ENCODE measurements at places on chromosomes 4 and X. TPM values are rescaled to one million over a fixed set of nuclear protein-coding genes. Genes with fewer than 3 reads are reported as not detected.

DNA sequence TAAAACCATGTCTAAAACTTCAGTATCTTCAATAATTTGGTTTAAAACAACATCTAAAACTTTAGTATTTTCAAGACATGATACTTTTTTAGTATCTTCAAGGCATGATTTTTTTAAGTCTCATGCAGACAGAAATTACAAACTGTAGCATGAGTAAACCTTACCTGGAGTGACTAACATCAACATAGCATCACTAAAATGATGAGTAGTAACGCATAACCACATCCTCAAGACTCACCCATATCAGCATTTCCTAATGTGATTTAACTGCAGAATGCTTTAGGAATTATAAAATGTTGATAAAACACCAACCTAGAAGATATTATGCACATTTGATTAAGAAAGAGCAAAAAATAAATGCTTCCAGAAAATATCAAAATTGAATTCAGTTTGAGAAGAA lies 19.7 kb upstream of the EDNRA start:
- H3K4me1 ChIP-seq, result no peaks in the 10 kb centered on the region
- DNase-seq, result no peak

GRCh38 chr4:71841336-71841735 lies 57.5 kb upstream of the GC start:
- DNase-seq, result no peak
- H3K27ac ChIP-seq, result no peak overlapping the region
- no peaks in the 10 kb centered on the region for H3K36me3 ChIP-seq

DNA sequence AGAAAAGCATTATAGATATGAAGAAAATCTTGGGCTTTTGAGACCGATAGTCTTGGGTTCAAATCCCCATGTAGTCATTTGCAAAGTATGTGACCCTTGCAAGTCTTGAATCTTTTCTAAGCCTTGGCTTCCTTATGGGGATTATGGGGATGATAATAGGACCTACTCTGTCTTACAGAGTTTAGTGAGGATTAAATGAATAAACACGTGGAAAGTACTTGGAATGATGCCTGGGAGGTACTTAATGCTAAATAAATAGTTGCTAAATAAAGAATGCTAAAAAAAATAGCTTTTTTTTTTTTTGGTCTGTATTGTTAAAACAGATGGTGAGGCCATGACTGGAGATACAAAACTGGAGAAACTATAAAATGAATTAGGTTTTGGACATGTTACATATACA lies 292.7 kb downstream of the GPAT3 start:
- no peaks in the 10 kb centered on the region for H3K4me1 ChIP-seq
- no peak overlapping the region for H3K27ac ChIP-seq
- H3K4me3 ChIP-seq, result no peak overlapping the region

DNA sequence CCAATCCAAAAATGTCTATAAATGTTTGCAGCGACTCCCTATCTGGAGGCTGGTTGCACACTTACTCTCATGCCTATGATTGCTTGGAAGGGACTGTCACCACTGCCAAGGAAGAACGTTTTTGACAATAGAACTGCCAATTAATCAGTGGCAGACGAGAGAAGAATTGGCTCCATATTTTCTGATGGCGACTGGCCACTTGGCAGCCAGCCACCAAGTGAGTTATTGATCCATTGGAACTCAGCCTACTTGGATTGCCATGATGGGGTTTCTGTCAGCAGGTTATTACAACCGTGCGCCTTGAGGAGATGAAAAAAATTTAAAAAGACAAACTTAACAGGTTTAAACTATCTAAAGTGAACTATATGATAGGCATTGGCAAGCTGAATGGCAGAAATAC lies 47.4 kb downstream of the LINC00632 start:
- no peaks in the 10 kb centered on the region for H3K36me3 ChIP-seq
- H3K27me3 ChIP-seq, result no peaks in the 10 kb centered on the region
- H3K4me1 ChIP-seq, result no peaks in the 10 kb centered on the region
- H3K4me3 ChIP-seq, result no peak overlapping the region
- H3K27ac ChIP-seq, result no peak overlapping the region
- DNase-seq, result no peak

DNA sequence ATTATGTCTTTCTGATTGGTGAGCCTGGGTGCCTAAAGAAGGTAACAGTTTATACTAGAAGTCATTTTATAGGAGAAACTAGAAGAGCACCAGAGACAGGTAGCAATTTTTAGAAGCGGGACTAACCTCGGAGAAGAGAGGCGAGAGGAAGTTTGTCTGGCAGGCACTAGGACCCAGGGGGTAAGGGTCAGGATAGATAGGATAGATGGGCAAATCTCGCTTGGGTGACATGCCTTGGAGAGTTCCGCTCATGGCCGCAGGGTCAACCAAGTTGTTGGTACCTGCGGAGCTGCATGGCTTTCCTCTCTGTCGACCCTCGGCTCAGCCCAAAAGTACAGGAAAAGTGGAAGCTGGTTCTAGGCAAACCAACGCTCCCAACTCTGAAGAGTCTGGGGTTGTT lies 11.3 kb downstream of the PI4K2B start:
- no peaks in the 10 kb centered on the region for H3K27me3 ChIP-seq
- H3K27ac ChIP-seq, result no peak overlapping the region
- DNase-seq, result no peak
- no peak overlapping the region for H3K4me3 ChIP-seq

- peaks cover 6% of the 10 kb centered on the region for H3K36me3 ChIP-seq
- no peak for DNase-seq
- no peaks in the 10 kb centered on the region for H3K27me3 ChIP-seq
These were observed 122.3 kb downstream of the ARHGAP10 start for GRCh38 chr4:147854154-147854553.

Gene TMPRSS11A
- not detected for total RNA-seq

Gene SSX3
- not detected for total RNA-seq

Data from sigmoid colon (tissue), 7 donors.